ENCODE measurements at places on chromosomes 13 and 19. TPM values are rescaled to one million over a fixed set of nuclear protein-coding genes. Genes with fewer than 3 reads are reported as not detected.

The SOX1 gene
- not detected for polyA plus RNA-seq

The C19orf38 gene
- 6.5 TPM for polyA plus RNA-seq

The DLEU7 gene
- polyA plus RNA-seq = not detected

The ZNF296 gene
- polyA plus RNA-seq = 74.4 TPM

The MCF2L gene
- polyA plus RNA-seq = 1.7 TPM

The TTYH1 gene
- polyA plus RNA-seq = 0.16 TPM

The ZNF44 gene
- 18.9 TPM for polyA plus RNA-seq

The SLC15A1 gene
- polyA plus RNA-seq = not detected

The LRRC8E gene
- not detected for polyA plus RNA-seq

The NUMBL gene
- polyA plus RNA-seq = 4.0 TPM

The NFIC gene
- polyA plus RNA-seq = 12.8 TPM

The LIM2 gene
- 0.24 TPM for polyA plus RNA-seq

The ELAVL3 gene
- polyA plus RNA-seq = not detected

The ZNF66 gene
- 6.1 TPM for polyA plus RNA-seq

The UBE2M gene
- polyA plus RNA-seq = 10.0 TPM
